Nephron progenitor cell (in vitro differentiated cells): ENCODE measurements at places on chromosomes 13 and 19.

- DNase-seq: no peak
These were observed 1.7 kb downstream of the PDX1 start for GRCh38 chr13:27921421-27921960.

DNA sequence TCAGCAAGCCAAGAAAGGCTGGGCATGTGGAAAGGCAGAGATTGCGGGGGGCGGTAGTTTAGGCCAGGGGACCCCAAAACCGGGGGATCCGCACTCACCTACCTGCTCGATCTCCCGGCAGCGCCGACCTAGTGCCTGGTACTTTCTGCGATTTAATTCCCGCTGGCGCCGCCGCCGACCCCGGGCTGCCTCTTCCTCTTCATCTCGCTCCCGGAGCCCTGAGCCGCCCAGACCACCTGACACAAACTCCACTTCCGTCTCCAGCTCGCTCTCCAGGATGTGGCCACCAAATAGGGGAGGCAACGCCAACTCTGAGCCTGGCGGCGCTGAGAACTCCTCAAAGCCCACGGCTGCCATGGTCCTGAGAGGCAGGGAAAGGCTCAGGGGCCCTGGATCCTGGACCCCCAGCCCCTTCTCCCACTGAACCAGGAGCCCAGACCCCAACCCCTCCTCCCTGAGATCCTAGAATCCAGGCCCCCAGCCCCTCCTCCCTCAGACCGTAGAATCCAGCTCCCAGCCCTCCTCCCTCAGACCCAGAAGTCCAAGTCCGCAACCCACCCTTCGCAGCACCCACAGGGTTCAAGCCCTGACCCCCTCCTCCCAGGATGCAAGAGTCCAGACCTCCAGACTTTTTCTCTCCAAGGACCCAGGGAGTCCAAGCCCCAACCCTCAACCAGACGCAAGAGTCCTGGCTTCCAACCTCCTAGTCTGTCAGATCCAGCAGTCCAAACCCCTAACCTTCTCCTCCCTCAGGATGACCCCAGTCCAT lies 933 bp downstream of the TFPT start:
- no peak for DNase-seq

GRCh38 chr19:3407556-3408516 lies 41.5 kb downstream of the NFIC start:
- no peak for DNase-seq

- DNase-seq: no peak
These were observed 121.2 kb downstream of the LMO7 start for GRCh38 chr13:75757336-75757735.

- no peak for DNase-seq
These were observed 1.9 kb upstream of the GTF2F1 start for GRCh38 chr19:6394831-6395230.

GRCh38 chr19:46115396-46116106 lies 8.9 kb downstream of the IGFL3 start:
- no peak for DNase-seq

- DNase-seq: peak; percentile 71
These were observed at the start of gene SERP2 for GRCh38 chr13:44373601-44374347. Gene SERP2 (plus strand): TSS chr13:44373824. CDS start chr13:44374026, 202 bp downstream.

GRCh38 chr19:15575406-15575805 lies 39.6 kb upstream of the CYP4F8 start:
- no peak for DNase-seq

- DNase-seq: no peak
These were observed 19.7 kb downstream of the FBXL12 start for GRCh38 chr19:9799162-9799561.

DNA sequence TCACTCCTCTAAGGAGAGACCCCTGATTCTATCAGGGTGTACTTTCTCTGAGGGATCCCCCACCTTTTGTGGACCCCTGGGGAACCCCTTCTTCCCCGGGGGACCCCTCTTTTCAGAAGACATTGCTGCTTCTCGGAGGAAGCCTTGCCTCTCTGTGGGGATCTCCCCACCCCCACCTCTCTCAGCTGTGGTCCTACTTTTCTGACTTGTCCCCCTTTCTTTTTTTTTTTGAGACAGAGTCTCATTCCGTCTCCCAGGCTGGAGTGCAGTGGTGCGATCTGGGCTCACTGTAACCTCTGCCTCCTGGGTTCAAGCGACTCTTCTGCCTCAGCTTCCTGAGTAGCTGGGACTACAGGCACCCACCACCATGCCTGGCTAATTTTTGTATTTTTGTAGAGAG lies 18.4 kb upstream of the GATAD2A start:
- no peak for DNase-seq

- no peak for DNase-seq
These were observed 60.4 kb downstream of the COL4A1 start for GRCh38 chr13:110246530-110246929.

DNA sequence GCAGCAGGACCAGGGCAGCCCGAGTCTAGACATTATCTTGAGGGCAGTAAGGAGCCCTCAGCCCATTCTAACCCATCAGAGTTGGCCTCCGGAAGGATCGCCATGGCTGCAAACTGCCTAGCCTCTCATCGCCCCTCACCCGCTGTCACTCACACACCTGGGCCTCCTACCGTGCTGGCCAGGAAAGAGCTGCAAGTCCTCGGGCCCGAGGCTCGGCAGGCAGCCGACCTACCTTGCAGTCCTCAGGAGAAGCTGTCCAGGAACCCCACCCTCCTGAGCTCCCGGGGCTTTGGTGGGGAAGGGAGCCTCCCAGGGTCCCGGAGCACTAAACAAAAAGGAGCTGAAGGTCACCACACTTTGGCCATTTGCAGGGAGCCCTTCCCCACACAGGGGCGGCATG lies 46.8 kb downstream of the CCNE1 start:
- no peak for DNase-seq

DNA sequence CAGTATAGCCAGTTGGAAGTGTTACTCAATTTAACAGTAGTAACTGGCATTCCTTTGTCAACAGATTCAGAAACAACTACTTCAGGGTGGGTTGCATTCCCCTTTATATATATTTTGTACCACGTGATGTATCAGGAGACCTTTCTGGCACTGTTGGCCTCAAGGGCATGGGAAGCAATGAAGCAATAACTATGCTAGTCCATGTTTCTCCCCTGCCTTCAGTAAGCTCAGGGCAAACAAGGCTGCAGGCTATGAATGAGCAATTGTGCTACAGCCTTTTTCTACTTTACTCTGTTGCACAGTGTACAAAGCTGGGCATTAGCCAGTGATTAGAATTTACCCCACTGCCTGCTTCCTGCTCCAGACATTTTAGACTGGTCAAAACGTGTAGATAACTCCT lies 348.8 kb downstream of the GPC5 start:
- no peak for DNase-seq

DNA sequence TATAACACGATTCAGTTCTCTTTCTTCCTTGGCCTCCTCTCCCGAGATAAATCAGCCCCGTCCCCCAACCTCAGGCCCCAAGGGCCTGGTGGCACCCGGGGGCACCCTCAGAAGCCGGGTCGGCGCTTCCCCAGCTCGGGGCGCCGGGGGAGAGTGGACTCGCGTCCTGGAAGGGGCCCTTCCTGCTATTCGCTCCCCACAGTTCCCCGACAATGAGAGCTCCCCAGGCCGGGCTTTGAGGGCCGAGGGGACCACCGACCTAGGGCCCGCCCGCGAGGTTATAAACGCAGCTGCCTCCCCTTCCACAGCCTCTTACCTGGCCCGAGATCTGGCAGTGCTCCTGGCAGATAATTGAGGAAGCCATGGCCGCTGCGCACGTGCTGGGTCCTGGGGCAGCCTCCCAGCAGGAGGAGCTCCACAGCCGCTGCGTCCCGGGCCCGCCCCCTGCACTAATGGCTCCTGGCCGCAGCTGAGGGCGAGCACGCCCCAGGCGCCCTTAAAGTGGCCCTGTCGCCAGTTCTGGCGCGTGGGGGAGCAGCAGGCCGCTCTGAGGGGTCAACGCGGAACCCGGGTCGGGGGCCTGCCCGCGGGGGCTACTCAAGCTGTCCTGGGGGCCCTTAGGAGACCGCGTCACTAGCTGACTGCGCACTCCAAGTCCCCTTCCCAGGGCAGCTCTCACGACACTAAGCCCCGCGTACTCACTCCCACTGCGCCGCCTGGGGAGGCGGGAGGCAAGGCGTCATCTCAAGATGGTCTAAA lies at the start of gene SOHLH2:
SOHLH2 (minus strand) TSS at position 394 of the 759 bp plus-strand sequence; CDS start at position 364, 30 bp downstream.
- DNase-seq: no peak

DNA sequence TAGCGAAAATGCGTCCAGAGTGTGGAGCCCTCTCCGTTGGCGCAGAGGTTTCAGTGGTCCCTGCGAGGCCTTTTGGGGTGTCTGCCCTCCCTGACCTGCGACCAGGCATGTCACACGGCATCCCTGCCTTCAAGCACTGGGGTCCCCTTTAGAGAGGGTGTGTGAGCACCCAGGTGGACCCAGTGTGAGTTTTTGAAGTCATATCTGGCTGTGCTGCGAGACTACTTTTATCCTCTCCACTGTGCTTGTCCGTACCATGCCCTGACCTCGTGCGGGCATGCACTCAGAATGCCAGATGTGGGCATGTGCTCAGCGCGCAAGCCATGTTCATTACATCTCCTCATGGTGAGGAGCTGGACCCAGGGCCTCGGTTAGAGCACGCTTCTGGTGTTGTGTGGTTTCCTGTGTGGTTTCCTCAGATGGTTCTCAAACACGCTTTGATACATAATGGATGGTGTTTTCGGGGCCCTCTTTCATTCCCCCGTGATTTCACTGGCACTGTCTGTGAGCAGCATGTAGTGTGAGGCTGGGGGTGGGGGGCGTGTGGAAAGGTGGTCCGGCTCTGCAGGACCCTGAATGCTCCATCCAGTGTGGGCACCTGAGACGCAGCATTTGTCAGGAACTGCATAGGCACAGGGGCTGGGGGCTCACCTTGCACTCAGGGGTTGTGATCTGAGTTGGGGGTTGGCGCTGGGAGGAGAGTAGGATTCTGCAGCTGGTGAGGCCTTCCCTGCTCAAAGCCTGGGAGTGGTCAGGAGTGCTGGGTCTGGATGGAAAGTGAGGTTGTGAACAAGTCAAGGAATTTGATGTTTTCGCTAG lies 2.3 kb downstream of the TFDP1 start:
- DNase-seq: no peak

- DNase-seq: no peak
These were observed 1562.9 kb downstream of the OLFM4 start for GRCh38 chr13:54591540-54591939.

DNA sequence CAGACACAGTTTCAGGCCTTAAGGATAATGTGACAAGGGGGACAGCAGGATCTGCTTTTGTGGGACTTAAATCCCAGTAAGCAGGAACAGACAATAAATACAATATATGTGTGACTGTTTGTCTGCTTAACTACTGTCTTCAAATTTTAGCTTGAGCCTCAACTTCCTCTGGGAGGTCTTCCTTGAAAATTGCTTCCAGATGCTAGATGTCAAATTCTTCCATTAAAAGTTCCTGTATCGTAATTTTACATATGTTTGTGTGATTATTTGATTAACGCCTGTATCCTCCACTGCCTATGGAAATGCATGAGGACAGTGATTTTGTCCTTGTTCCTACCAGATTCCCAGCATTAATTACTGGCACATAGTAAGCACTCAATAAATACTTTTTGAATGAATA lies 385.5 kb downstream of the NDFIP2 start:
- no peak for DNase-seq

DNA sequence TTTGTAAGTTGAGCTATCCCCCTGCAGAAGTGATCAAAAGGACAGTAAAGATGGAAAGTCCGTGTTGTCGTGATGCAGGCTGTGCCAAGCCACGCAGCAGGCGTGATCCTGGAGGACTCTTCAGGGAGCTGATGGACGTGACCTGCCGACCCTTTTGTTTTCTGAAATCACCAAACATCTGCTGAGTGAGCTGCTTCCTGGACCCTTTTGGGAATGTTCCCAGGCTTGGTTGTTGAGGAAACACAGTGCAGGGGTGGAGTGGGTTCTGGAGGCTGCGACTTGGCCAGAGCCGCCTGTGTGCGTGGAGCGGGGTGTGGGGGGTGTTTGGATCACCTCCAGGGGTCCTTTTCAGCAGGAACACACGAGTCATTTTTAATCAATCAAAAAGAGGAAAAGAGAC lies 15.4 kb upstream of the CPAMD8 start:
- DNase-seq: no peak

- no peak for DNase-seq
These were observed 25.8 kb downstream of the PNPLA6 start for GRCh38 chr19:7561325-7561724.

DNA sequence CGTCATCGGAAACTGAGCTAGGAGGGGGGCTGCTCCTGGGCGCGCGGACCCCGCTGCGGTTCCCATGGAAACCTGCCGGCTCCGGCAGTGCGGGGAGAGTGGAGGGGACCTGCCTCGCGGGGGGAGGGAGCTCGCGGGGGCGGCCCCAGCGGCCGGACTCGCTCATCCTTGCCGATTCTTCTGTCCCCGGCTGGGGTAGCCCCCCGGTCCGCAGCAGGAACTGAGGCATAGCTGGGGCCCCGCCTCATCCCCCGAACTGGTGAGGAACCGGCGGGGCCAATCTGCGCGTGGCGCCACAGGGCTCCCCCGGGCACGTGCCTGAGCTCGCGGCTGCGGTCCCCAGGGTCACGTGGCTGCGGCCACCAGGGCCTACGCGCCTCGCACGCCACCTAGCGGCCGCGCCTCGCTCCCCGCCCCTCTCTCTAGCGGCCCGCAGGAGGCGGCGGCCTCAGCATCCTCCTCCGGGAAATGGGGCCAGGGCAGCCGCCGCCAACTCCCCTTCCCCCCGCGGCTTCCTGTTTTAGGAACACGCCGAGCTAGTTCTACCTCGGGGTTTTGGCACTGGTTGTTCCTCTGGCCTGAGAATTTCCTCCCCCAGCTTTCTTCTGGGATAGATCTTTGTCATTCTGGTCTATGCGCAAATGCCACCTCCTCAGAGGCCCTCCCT lies 1.7 kb upstream of the ELAVL3 start:
- DNase-seq: peak; percentile 83

GRCh38 chr13:84962849-84963248 lies 836.4 kb downstream of the SLITRK6 start:
- no peak for DNase-seq

- peak; percentile 11 for DNase-seq
These were observed 674 bp downstream of the TRPC4 start for GRCh38 chr13:37868691-37869505.

DNA sequence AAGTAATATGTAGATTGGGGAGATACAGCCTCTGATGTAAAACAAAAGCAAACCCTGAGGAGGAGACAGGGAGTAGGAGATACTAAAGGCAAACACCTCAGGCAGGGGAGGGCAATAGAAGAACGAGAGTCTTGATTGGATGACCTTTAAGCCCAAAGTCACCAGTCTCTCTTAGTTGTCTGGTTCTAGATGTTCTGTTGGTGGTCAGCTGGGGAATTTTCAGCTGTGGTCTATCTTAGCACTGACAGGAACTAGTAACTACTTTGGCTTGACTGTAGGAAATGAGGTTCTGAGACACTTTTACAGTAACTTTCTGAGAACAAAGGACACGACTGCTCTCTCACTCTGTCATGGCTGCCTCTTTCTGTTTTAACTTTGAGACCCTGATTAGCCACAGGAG lies 290.7 kb upstream of the MIR17HG start:
- DNase-seq: no peak

- DNase-seq: no peak
These were observed 30.2 kb upstream of the SLC15A1 start for GRCh38 chr13:98782654-98783053.

DNA sequence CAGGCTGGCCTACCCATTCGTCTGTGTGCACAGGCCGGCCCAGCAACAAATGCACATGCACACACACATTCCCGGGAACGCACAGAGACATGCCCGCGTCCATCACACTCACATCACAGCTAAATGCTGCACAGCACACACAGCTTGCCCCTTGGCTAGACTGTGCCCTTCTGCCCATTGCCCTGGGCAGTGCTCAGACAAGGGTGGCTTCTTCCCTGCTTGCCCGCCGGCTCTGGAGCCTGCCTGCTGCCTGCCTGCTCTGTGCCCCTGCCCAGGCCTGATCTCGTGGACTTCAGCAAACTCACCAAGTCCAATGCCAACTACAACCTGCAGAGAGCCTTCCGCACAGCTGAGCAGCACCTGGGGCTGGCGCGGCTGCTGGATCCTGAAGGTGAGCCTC lies 30.4 kb downstream of the SPTBN4 start:
- DNase-seq: no peak
